Activated CD8-positive, alpha-beta memory T cell treated with anti-CD3 and anti-CD28 coated beads for 48 hours (primary cell): ENCODE measurements at places on chromosomes 5 and 9.

- DNase-seq: no peak
These were observed 40.4 kb upstream of the HRH2 start for GRCh38 chr5:175617447-175617846.

- DNase-seq: no peak
These were observed 71.7 kb upstream of the WWC1 start for GRCh38 chr5:168219515-168220410.

- no peak for DNase-seq
These were observed 265.8 kb downstream of the ADAMTSL1 start for GRCh38 chr9:18739641-18740318.

DNA sequence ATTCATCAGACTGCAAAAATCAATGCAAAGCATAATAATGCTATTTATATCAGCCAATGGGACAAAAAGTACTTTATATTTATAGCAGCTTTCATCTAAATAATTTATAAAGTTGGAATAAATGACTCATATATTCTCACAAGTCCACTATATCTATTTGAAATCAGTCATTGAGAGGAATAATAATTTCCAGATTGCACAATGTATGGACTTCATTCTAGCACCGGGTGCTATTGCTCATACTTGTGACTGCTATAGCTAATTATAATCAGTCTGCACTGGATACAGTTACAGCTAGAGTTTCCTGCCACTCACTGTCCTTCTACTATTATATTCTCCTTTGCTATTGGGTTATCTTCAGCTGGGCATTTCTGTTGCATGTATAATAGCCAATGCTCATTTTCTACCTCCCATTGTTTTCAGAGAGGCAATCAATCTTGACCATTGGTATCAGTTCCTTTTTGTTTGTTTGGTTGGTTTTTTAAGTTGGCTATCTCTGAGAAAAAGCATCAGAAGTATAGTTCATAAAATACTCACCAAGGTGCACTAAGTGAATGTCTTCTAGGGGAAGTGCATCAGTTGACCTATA is 1.9 kb downstream of the CDH18 start:
- DNase-seq: no peak

GRCh38 chr5:98977723-98978122 is 48.9 kb upstream of the CHD1 start:
- DNase-seq: no peak
